ENCODE measurements at places on chromosomes 7 and 10. TPM values are rescaled to one million over a fixed set of nuclear protein-coding genes. Genes with fewer than 3 reads are reported as not detected.
A peak's percentile ranks its signal among the peaks of the same experiment; 100 is the strongest.

- DNase-seq = no peak
These were observed 139.2 kb upstream of the NAMPT start for GRCh38 chr7:106423821-106424475.

DNA sequence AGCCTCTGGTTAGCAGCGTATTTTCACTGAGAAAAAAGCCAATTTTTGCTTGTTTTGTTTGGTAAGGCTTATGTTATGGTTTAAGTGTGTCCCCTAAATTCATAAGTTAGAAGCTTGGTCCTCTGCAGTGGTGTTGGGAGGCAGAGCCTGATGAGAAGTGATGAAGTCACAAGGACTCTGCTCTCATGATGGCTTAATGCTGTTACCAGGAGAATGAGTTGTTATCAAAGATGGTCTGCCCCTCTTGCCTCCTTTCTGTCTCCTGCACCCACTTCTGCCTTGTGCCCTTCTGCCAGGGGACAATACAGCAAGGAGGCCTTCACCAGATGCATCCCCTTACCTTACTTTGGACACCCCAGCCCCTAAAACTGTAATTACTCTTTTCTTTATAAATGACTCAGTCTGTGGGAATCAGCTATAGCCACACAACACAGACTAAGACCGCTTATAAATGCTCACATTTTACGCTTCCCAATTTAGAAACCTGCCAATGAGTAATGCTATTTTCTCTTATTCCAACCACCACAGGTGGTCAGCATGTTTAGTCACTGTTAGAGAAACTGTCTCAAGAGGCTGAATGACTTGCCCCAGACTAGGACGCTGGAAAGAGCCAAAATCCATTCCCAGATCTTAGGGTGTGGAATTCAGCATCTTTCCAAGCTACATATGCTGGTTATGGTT lies 6.1 kb upstream of the PKD1L1 start:
- no peak for DNase-seq

GRCh38 chr7:140232957-140233917 lies 56.5 kb upstream of the KDM7A start:
- peak; percentile 70 for DNase-seq

- DNase-seq = no peak
These were observed 125.7 kb downstream of the CD36 start for GRCh38 chr7:80764132-80764531.

DNA sequence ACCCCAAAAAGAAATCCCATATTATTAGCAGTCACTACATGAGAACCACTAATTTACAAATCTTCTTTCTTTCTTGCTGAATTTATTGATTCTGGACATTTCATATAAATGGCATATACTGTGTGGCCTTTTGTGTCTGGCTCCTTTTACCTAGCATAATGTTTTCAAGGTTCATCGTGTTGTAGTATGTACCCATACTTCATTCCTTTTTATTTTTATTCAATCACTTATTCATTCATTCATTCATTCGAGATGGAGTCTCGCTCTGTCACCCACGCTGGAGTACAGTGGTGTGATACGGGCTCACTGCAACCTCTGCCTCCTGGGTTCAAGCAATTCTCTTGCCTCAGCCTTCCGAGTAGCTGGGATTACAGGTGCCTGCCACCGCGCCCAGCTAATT lies 21.9 kb downstream of the VPS26A start:
- no peak for DNase-seq

GRCh38 chr7:135843214-135843613 lies 94.6 kb upstream of the FAM180A start:
- DNase-seq = peak; percentile 71

GRCh38 chr7:118845791-118846190 lies 621.3 kb downstream of the ANKRD7 start:
- DNase-seq = no peak

- DNase-seq = no peak
These were observed 289.8 kb upstream of the KLF6 start for GRCh38 chr10:4074545-4075407.

DNA sequence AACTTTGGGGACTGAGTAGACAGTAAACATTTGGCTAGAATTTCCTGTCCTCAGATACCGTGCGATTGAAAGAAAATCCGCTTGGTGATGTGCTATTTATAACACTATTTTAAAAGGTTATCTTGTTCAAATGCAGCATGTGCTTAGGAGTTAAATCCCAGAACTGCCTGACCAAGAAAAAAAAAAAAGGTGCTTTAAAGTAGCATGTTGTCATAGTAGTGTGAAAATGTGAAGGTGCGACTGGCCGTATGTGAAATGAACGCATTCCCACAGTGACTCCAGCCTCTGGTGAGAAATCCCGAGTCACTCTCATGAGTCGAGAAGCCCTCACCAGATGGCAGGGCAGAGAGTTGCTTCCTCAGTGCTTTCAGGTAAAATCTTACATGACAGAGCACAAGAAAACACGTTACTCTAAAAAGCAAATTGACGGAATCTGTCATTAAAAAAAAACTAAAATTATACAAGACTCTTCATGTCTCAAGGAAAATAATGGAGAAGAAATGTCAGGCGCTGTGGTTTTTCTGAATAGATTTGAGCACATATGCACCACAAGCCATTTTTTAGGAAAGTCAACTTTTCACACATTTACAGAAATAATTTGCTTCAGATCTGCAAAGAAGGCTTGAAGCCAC lies 18.4 kb upstream of the KLF6 start:
- DNase-seq = no peak

GRCh38 chr10:119449760-119450461 lies 92.6 kb downstream of the RGS10 start:
- DNase-seq = no peak

- DNase-seq = no peak
These were observed 90.9 kb upstream of the NRBF2 start for GRCh38 chr10:63042256-63042655.

DNA sequence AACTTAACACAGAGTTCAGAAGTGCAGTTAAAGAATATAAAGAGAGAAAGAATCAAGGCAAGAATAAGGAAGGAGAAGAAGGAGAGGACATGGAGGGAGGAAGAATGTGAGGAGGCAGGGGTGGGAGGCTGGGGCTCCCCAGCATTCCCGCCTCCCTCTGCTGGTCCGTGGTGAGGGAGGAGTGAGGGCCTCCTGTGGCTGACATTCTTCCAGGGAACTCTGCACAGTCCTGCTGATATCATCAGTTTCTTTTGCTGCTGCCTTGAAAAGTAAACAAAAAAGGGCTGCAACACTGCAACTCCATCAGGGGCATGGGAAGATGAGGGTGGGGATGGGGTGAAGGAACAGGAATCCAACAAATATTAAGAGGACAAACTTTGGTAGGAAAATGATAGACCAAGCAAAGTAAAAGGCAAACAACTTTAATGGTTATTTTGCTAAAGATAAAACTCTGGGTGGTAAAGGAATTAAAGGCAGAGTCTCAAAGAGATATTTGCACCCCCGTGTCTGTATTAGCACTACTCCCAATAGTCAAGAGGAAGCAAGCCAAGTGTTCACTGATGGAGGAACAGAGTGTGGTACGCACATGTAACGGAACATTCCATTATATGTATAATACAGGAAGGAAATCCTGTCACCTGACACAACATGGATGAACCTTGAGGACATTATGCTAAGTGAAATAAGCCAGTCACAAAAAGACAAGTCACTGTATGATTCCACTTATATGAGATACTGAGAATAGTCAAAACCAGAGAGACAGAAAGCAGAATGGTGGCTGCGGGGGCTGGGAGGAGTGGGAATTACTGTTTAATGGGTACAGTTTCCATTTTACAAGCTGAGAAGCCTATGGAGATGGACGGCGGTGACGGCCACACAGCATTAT lies 8.0 kb upstream of the SPOCK2 start:
- DNase-seq = no peak

DNA sequence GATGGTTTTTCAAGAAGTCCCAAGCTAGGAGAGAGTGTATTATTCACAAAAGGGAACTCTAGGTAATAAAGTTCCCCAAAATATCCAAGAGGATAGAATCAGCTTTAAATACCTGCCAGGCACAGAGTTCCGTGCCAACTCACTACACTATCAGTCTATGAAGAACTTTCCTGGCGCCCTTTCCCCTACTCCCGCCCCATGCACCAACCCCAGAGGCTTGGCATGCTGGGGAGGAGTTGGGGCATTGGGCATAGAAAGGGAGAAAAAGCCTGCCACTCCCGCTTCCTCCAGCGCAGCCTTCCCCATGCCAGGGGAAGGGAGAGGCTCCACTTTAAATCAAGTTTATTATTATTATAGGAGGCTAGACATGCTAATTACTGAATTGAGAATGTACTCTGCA lies 54.9 kb downstream of the ZNF800 start:
- no peak for DNase-seq

- DNase-seq = no peak
These were observed 50.5 kb upstream of the MRLN start for GRCh38 chr10:59803714-59804113.

DNA sequence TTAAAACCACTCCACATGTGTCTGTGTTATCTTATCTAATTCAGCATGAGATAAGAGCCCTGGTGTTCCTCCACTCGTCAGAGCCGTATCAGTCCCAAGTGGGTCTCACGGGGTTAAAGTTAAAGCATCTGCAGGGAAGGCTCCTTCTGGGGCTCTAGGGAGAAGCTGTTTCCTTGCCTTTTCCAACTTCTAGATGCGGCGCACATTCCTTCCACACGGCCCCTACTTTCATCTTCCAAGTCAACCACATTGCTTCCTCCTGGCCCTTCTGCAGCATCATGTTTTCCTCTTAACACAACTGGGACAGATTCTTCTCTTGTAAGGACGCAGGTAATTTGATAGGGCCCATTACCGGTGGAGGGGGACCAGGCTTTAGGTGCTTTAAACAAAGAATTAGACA lies 620.1 kb upstream of the DPP6 start:
- DNase-seq = no peak

DNA sequence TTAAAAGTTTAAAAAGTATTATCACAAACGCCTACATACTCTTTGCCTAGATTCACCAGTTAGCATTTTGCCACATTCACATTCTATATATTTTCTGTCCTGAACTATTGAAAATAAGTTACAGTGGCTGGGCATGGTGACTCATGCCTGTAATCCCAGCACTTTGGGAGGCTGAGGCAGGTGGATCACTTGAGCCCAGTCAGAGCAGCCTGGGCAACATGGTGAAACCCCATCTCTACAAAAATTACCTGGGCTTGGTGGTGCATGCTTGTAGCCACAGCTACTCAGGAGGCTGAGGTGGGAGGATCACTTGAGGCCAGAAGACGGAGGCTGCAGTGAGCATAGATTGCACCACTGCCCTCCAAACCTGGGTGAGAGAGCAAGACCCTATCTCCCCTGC lies 5.3 kb downstream of the ARPC1A start:
- DNase-seq = no peak

GRCh38 chr10:17872191-17873091 lies 63.3 kb downstream of the MRC1 start:
- DNase-seq = no peak

DNA sequence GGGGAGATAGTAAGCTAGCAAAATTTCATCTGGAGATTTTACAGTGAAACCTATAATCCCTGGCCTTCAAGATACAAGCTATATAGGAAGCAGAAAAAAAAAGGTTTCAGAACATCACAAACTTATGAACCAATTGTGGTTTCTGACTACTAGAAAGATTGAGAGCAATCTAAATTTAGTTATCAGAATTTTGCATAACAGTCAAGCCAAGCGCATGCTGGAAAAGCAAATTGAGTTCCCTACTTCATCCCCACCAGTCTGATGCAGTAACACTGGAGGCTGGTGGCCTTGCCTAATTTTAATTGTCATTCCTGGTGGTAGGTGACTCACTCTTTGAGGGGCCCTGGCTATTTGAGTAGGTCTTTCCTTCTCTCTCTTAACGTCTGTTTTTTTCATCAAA lies 46.3 kb upstream of the ELMO1 start:
- DNase-seq = no peak

DNA sequence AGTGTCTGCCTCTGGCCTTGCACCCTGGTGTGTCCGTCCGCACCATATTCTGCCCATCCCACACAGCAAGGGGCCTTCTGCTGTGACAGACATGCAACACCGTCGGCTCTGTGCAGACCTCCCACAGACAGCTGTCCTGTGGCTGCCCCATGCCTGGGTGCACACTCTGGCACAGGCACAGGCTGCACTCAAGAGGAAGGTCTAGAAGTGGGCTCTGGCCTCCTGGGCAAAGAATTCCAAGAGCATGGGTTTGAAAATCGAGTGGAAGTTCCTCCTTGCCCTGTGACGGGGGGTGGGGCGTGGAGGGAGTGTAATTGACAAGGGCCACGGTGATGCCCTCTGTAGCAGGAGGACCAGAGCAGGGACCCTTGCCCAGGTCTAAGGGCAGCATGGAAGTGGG lies 4.3 kb upstream of the LOXL4 start:
- no peak for DNase-seq

DNA sequence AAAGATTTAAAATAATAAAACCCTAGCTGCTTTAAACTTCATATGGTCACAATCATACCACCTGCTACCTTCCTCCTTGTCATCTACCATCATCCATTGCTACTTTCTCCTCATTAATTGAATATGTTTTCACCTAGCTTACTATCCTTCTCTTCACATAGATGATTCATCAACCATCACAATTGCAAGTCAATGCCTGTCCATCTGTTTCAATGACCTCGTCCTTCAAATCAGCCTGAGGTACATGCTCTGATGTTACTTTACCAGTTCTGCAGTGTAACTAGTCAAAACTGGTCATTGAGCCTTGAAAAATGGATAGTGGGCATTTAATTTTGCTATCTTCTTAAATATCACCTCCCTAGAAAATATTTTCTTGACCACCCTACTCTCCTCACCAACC lies 164.7 kb downstream of the SEMA3E start:
- DNase-seq = no peak

DNA sequence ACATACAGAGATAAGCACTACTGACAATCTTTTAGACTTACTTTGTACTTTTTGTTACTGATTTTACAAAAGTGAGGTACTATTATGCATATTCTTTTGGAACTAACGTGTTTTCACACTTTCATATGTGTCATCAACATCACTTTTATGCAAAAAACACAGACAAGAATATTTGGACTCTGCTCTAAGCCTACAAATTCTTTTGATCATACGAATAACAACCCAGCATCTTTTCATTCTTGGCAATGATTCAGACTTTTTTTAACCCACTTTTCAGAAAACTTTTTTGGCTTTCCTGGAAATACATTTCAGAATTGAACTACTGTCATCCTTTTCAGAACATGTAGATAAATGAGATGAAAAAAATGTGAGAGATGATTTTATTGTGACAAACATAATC lies 30.2 kb downstream of the USP6NL start:
- no peak for DNase-seq

GRCh38 chr7:38476764-38477163 lies 154.4 kb downstream of the AMPH start:
- DNase-seq = no peak

The RPEL1 gene
- not detected for total RNA-seq

The RAMP3 gene
- not detected for total RNA-seq

The UPK3BL2 gene
- total RNA-seq = 16.2 TPM

The BTBD16 gene
- total RNA-seq = not detected

The RGR gene
- not detected for total RNA-seq

The HMX2 gene
- total RNA-seq = 19.8 TPM

All from GM12878 (cell line).